ENCODE measurements at places on chromosomes 2 and 18.

DNA sequence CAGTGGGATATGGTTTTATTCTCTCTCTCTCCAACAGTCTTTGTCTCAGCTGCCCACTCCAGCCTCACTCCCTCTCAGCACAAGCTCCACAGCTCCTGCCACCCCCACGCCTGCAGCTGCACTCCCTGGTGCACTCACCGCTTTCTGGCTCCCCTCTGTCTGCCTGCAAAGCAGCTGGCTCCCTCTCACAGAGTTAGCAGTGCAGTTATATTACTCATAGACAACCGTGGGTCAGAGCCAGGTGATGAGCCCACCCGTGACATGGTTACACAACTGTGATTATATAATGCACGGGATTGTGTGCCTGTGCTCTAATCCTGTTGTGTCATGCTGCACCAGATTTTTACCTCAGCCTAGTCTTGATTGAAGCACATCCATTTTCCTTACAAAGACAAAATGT, 276.9 kb upstream of the CHAC2 start:
- DNase-seq: no peak

DNA sequence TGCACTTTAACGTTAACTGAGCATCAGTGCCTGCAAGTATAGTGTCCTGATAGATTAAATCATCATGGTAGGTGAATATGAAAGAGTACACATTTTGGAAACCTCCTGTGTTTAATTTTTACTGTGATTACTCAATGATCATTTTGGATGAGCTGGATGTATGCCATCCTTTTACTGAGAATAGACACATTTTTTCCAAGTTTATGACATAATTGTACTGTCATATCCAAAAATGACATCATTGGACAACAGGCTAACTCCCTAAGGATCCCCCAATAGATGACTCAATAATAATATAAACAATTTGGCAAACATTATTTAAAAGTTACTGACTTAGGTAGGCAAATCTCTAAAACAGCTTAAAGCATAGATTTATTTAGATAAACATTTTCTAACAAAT, 410.8 kb upstream of the REG3G start:
- no peak for DNase-seq

- no peak for DNase-seq
These were observed 50.0 kb downstream of the DPYSL5 start for GRCh38 chr2:26897807-26898479.

- peak; percentile 80 for DNase-seq
These were observed 79.2 kb downstream of the LAMA1 start for GRCh38 chr18:7038330-7038851.

DNA sequence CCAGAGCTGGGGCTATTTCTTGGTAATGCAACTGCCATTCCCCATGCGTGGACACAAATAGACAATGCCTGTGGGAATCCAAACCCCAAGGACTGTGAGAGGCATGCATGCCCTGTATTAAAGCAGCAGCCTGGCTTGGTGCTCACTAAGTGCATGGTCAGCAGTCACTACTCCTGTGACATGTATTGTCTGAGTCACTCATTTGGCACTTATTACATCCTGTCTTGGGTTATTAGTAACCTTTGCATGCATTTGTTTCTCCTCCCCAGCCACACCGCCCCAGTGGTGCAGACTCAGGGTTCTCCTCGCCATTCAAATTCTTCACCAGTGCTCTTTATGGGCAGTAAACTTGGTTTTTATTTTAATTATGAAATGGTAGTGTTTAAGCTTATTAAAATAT, 30.2 kb downstream of the PRKCE start:
- no peak for DNase-seq

DNA sequence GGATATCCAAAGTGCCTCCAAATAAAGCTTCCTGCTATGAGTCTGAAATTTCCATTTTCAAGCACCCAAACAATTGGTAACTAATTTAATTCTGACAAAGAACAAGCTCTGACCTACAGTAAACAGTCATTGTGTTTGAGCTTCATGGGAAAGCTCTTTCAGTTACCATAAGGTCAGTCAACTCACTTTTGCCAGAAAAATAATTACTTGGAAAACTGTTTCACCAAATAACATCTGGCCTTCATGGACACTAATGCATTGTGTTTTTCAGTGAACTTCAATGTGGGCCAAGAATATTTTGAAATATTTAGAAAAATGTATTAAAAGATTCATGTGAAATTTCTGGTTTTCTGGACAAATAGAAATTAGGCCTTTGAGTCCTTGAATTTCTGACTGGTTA, 369.9 kb downstream of the GALR1 start:
- no peak for DNase-seq

DNA sequence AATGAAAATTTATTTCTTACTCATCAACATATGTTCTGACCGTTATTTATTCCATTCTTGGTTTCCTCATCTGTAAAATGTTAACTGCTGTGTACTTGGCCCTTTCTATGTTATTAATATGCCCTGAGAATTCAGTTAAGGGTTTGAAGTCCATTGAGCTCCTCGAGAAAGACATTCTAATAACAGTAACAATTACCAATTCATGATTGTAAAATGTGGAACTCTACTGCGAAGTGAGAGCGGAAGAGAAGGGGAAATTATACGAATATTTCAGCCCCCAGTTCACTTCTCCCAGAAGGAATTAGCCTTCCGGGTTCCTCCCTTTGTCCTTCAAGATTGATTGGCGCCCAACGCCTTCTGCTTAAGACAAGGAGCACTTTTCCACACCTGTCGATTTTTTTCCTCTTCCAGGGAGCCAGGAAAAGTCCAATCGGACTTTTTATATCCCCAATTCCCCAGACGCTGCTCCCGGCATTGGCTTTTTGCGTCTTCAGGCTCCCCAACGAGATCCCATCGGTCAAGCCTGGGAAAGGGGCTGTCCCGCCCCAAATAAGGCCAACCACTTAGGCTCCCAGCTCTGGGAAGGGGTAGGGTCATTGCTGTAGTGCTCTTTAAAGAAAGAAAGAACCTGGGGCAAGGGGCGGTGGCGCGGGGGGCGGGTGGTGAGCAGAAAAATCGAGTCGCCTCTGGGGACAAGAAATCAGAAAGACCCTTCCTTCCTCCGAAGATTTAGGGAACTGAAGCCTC, 1.6 kb downstream of the DSC2 start:
- no peak for DNase-seq

GRCh38 chr18:75784390-75784789, 356.9 kb upstream of the SMIM21 start:
- DNase-seq: no peak

GRCh38 chr2:196344397-196344796, 173.0 kb upstream of the STK17B start:
- no peak for DNase-seq

DNA sequence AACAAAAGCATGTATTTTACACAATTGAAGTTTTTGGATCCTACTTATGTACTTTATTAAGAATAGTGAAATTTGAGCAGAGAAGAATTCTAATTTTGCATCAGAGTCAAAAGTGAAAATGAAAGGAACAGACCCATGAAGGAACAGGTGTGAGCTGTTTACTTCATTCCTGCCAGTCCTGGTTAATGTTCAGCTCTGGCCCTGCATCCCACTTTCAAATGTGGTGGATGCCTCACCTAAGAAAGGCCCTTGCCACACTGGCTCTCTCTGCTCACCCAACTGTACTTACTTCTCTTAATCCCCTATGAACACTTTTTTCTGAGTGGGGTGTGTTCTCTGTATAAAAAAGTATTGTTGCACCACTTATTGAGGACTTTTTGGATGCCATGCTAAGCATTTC, 22.2 kb downstream of the FAM110C start:
- DNase-seq: no peak

GRCh38 chr18:45050712-45051601, 370.3 kb downstream of the SETBP1 start:
- no peak for DNase-seq

GRCh38 chr2:216754812-216755211, 59.5 kb upstream of the IGFBP5 start:
- no peak for DNase-seq

DNA sequence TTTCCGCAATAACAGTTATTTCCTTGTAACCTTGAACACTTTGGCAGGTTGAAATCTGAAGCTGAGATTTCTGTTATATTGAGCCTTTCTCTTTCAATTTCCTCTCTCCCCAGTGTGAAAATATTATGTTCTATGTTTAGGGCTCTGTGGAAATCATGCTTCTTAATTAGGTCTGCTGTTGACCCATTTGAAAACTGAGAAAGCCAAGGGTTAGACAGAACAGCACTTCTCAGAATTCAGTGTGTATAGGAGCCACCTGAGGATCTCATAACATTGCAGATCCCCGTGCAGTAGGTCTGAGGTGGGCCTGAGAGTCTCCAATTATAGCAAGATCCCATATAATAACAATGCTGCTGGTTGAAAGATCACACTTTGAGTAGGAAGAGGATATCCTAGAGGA, 230.2 kb upstream of the NT5C1B start:
- DNase-seq: no peak

DNA sequence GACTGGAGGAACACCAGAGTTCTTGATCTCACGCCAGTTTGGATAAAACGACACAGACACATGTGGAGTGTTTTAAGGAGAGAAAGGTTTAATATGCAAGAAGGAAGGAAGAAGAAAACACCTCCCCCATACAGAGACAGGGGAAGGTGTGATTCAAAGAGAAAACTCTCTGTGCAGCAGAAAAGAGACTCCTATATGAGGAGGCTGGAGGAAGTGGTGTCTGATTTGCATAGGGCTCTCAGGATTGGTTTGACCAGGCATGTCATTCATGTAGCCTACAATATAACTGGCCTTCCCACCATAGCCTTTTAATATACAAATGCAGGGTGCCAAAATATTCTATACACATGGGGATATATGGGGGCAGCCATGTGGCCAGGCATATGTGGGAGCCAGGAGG, 1386.5 kb downstream of the RPIA start:
- DNase-seq: no peak

DNA sequence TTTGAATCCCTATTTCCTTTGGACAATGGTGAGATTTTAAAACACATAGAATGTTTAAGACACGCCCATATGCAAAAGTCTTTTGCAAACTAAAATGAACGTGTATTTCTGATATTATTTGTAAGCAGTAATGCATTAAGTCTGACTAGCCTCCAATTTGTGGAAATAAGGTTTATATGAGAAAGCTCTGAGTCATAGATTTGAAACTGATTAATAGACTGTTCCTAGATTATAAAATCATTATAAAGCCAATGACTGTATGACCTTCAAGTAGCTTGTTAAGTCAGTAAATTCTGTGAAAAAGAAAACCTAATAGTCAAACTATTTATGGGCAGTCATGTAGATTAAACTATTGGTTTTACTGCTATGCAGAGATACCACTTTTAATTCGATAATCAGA, 12.8 kb upstream of the EFEMP1 start:
- DNase-seq: no peak

DNA sequence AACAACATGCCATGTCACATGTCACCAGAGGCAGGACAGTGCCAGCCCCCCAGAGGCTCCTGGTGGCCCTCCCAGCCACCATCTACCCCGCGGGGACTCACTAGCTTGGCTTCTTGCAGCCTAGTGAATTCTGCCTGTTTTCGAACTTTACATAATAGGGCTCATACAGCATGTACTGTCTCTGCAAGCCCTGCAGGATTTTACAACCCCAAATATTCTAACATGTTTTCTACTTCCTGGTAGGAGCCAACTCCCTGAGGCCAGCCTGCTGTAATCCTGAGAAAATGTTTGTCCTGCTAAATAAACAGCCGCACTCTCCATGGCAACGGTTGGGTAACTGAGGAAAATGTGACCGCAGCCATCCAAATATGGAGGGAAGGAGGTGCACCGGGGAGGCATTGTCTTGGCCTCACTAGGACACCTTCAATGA, 2.7 kb downstream of the PER2 start:
- peak; percentile 77 for DNase-seq

DNA sequence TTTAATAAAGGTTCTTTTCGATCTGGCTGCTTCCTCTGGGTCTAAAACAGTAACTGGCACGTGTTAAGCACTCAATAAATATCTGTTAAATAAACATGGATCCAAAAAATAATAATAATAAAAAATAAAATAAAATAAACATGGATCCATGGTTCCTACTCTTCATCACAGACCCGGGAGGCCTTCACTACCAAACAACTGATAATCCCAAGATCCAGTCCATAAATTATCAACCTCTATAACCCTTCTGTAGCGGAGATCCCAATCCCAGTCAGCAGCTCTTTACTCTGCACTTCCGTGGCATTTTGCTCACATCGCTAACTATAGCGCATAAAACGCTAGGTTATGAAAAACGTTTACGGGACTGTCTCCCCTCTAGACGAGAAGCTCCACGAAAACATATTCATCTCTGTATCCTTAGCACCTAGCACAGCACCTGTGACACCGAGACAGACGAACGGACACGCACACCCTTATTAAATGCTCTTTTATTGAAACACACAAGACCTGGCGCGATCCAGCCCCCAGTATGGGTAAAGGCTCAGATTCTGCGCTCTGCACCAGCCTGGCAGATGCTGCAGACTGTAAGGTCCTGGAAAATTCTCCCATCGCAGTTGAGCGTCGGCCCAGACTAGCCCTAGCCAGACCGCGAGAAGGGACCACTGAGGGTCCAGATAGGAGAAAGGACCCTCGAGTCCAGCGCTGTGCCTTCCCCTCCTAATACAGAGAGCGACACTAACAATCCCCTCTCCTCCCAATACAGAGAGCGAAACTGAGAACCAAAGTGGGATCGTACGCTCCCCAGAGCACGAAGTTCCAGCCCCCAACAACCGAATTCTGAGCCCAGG, 770 bp downstream of the NBAS start:
- no peak for DNase-seq

DNA sequence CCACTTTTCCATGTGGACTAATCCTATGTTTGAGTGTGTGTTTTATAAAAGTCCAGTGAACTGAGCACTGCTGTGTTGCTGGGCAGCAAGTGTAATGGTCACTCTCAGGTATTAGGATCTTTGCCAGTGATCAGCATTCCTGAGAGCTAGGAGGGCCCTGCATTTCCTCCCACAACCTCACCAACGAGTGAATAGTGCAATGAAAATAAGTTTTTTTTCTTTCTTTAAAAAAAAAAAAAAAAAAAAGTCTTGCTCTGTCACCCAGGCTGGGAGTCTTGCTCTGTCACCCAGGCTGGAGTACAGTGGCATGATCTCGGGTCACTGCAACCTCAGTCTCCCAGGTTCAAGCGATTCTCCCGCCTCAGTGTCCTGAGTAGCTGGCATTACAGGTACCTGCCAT, 6.5 kb upstream of the OSBPL6 start:
- no peak for DNase-seq

GRCh38 chr18:46402396-46402795, 254.6 kb downstream of the LOXHD1 start:
- DNase-seq: no peak

- DNase-seq: no peak
These were observed 112.1 kb downstream of the MBD2 start for GRCh38 chr18:54112356-54112755.

DNA sequence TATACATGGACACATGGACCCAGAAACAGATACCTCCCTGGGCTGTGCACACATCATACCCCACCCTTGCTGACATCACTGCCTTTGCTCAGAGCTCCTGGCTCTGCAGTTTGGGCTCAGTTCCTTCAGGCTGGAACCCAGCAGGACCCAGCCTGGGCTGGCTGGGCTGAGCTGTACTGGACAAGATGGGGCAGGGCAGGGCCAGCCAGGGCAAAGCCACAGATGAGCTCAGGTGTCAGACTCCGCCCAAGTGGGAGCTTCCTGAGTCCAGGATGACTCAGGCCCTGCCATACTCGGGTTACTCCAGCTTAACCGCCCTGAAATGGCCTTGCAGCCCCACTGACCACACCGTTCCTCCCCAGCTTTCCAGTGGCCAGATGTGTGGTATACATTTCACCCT, 284.9 kb downstream of the OSR1 start:
- DNase-seq: no peak
